ENCODE measurements at places on chromosomes 7 and 10. TPM values are rescaled to one million over a fixed set of nuclear protein-coding genes. Genes with fewer than 3 reads are reported as not detected.

FOXK1 gene
- 20.0 TPM for total RNA-seq

FAM241B gene
- total RNA-seq, result 0.19 TPM

NSMCE4A gene
- 26.6 TPM for total RNA-seq

HOXA9 gene
- total RNA-seq, result not detected

AKR1C4 gene
- not detected for total RNA-seq

CPVL gene
- 0.13 TPM for total RNA-seq

FANK1 gene
- 5.7 TPM for total RNA-seq

AS3MT gene
- 8.2 TPM for total RNA-seq

NUDT13 gene
- total RNA-seq, result 1.3 TPM

GIMAP4 gene
- 0.13 TPM for total RNA-seq

NUTM2E gene
- 0.19 TPM for total RNA-seq

PHF14 gene
- total RNA-seq, result 29.9 TPM

ABCB1 gene
- total RNA-seq, result 3.9 TPM

HTR5A gene
- not detected for total RNA-seq

PNLIP gene
- not detected for total RNA-seq

ATP6V0E2 gene
- 21.7 TPM for total RNA-seq

ZNF488 gene
- total RNA-seq, result not detected

ZNF107 gene
- total RNA-seq, result 1.7 TPM

DYNC1I1 gene
- total RNA-seq, result 3.5 TPM

SFMBT2 gene
- total RNA-seq, result 1.2 TPM

ZNHIT1 gene
- 98.0 TPM for total RNA-seq

CASP2 gene
- 15.6 TPM for total RNA-seq

ANKRD30A gene
- not detected for total RNA-seq

SPDYE8 gene
- not detected for total RNA-seq

NEUROG3 gene
- total RNA-seq, result not detected

CYP3A4 gene
- not detected for total RNA-seq

ASB4 gene
- not detected for total RNA-seq

NEUROD6 gene
- not detected for total RNA-seq

MAGI2 gene
- total RNA-seq, result 4.6 TPM

LEP gene
- not detected for total RNA-seq

SPAM1 gene
- total RNA-seq, result not detected

OR9A2 gene
- total RNA-seq, result not detected

GSTO2 gene
- 3.4 TPM for total RNA-seq

GIMAP2 gene
- 1.6 TPM for total RNA-seq

RBP3 gene
- not detected for total RNA-seq

INHBA gene
- total RNA-seq, result 58.7 TPM

TRIM73 gene
- 0.13 TPM for total RNA-seq

ELN gene
- total RNA-seq, result 55.2 TPM

ACBD7 gene
- total RNA-seq, result 4.8 TPM

NXPH1 gene
- total RNA-seq, result not detected

GPR15LG gene
- total RNA-seq, result not detected

COL1A2 gene
- total RNA-seq, result 2,181 TPM

PITX3 gene
- total RNA-seq, result 0.13 TPM

HTR7 gene
- total RNA-seq, result 3.4 TPM

EGFR gene
- 75.2 TPM for total RNA-seq

MPP7 gene
- 0.53 TPM for total RNA-seq

VIPR2 gene
- 0.06 TPM for total RNA-seq

GPRIN2 gene
- not detected for total RNA-seq

CHST3 gene
- total RNA-seq, result 46.1 TPM

MMP21 gene
- total RNA-seq, result not detected

BAIAP2L1 gene
- total RNA-seq, result 0.92 TPM

PIP gene
- total RNA-seq, result not detected

PROSER2 gene
- 2.0 TPM for total RNA-seq

ATOH7 gene
- not detected for total RNA-seq

PGAM2 gene
- 1.2 TPM for total RNA-seq

VAX1 gene
- total RNA-seq, result not detected
